ENCODE measurements at places on chromosomes 1 and 21. TPM values are rescaled to one million over a fixed set of nuclear protein-coding genes. Genes with fewer than 3 reads are reported as not detected.

SLC5A3 gene
- 59.8 TPM for total RNA-seq

CYP2J2 gene
- 5.0 TPM for total RNA-seq

ACTL8 gene
- total RNA-seq = not detected

SAMD11 gene
- 29.5 TPM for total RNA-seq

- no peak overlapping the region for H3K27ac ChIP-seq
- peaks cover 3% of the 10 kb centered on the region for H3K36me3 ChIP-seq
- DNase-seq = no peak
- H3K4me1 ChIP-seq = no peaks in the 10 kb centered on the region
- H3K4me3 ChIP-seq = no peak overlapping the region
Measured at GRCh38 chr1:92599184-92599583, 112.5 kb upstream of the GFI1 start.

GRCh38 chr1:55120538-55120937, 81.2 kb downstream of the PCSK9 start:
- H3K4me1 ChIP-seq = no peaks in the 10 kb centered on the region
- no peak for DNase-seq
- no peak overlapping the region for H3K27ac ChIP-seq
- no peaks in the 10 kb centered on the region for H3K27me3 ChIP-seq
- no peak overlapping the region for H3K4me3 ChIP-seq

PCP4L1 gene
- total RNA-seq = 18.6 TPM

GRCh38 chr21:34700605-34701004, 31.8 kb downstream of the CLIC6 start:
- H3K27ac ChIP-seq = no peak overlapping the region
- no peak for DNase-seq
- no peaks in the 10 kb centered on the region for H3K27me3 ChIP-seq
- no peaks in the 10 kb centered on the region for H3K4me1 ChIP-seq
- no peaks in the 10 kb centered on the region for H3K36me3 ChIP-seq

DNA sequence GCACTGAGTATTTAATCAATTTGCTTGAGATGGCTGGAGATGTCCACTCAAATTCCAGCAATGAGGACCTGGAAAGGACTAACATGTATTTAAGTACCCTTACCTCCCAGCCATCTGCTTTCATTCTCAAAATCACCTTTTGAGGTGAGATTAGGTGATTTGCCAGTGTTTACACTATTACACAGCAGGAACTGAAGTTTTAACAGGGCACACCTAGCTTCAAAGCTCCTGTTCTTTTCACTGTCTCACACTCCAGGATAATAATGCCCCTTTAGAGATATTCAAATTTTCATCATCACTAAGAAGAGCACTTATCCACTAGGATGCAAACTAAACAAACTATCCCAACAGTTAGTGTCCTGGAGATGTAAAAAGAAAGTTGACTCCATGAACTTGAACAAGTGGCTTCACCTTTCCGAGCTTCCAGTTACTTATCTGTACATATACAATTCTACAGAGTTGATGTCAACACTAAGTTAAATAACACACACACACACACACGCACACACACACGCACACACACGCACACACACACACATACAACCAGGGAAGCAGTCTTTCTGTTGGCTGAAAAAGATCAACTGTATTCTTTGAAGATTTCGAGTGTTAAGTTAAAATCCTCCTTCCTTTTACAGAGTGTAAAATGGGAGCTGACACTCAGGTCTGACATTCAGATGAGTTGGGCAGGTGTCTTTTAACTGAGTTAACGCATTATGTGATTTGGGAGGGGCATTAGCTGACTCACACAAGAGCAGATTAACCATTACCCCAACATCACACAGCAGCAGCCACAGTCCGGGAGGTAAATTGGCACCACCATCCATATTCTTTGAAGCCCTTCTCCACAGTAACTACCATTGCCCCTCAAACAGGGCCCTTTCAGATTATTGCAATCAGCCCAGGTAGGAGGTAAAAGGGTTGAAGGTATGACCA, 15.5 kb upstream of the JAK1 start:
- no peaks in the 10 kb centered on the region for H3K36me3 ChIP-seq
- no peak overlapping the region for H3K27ac ChIP-seq
- no peak overlapping the region for H3K4me3 ChIP-seq
- no peaks in the 10 kb centered on the region for H3K27me3 ChIP-seq

DNA sequence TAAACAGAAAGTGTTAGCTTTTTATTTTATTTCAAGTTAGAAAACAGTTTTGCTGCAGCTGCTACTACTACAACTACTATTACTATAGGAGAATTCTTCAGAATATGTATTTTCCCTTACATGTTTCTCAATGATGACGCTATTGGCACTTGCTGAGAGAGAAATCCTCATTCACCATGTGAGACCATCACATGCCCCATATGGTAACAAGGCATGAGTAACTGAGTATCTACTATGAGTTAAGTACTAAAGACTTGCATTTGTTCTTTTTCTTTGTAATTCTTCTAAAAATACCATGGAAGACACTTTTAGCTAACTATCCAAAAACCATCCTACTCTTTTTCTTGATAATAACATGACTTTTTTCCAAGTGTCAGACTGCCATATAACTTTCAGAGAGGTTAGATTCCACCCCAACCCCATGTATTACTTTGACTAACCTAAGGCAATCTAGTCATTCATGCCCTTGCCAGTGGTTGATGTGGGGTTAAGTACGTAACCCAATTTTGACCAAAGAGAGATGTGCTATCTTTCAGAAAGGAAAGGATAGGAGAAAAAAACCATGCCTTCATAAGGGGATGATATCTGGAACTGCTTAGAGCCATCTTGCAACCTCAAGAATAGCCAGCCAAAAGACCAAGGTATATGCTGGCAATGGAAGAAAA, 42.9 kb downstream of the COP1 start:
- peaks cover 4% of the 10 kb centered on the region for H3K36me3 ChIP-seq
- no peak for DNase-seq
- no peak overlapping the region for H3K27ac ChIP-seq
- H3K4me1 ChIP-seq = no peaks in the 10 kb centered on the region

TCHH gene
- 0.06 TPM for total RNA-seq

CSMD2 gene
- 19.4 TPM for total RNA-seq

- H3K4me3 ChIP-seq = no peak overlapping the region
- H3K36me3 ChIP-seq = no peaks in the 10 kb centered on the region
- H3K27ac ChIP-seq = no peak overlapping the region
- H3K27me3 ChIP-seq = no peaks in the 10 kb centered on the region
- no peak for DNase-seq
Measured at GRCh38 chr1:10819198-10819901, 22.9 kb upstream of the CASZ1 start.

GRCh38 chr1:156775799-156776198, 8.5 kb downstream of the PRCC start:
- no peak overlapping the region for H3K4me3 ChIP-seq
- H3K36me3 ChIP-seq = peaks cover 8% of the 10 kb centered on the region
- no peak overlapping the region for H3K27ac ChIP-seq
- no peak for DNase-seq
- H3K27me3 ChIP-seq = no peaks in the 10 kb centered on the region

UBL4B gene
- not detected for total RNA-seq

DNA sequence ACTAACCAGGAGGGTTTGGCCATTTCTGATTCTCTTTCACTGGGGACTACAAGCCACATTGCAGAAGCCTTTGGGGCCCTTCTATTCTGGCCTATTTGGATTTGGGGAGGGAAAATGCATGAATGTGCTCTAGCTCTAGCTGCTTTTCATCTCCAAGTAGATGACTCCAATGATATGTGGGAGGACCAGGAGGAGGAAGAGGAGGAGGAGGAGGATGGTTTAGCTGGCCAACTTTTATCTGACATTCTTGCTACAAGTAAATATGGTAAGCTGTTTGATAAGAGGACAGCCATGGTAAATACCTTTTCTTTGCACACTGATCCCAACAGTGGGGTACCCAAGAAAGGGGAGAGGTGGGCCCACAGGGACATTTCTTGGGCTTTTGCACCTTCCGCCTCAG, 14.0 kb upstream of the SHISA4 start:
- H3K27ac ChIP-seq = no peak overlapping the region
- H3K36me3 ChIP-seq = peaks cover 67% of the 10 kb centered on the region
- no peaks in the 10 kb centered on the region for H3K27me3 ChIP-seq
- no peak for DNase-seq
- H3K4me1 ChIP-seq = peaks cover 7% of the 10 kb centered on the region

DNA sequence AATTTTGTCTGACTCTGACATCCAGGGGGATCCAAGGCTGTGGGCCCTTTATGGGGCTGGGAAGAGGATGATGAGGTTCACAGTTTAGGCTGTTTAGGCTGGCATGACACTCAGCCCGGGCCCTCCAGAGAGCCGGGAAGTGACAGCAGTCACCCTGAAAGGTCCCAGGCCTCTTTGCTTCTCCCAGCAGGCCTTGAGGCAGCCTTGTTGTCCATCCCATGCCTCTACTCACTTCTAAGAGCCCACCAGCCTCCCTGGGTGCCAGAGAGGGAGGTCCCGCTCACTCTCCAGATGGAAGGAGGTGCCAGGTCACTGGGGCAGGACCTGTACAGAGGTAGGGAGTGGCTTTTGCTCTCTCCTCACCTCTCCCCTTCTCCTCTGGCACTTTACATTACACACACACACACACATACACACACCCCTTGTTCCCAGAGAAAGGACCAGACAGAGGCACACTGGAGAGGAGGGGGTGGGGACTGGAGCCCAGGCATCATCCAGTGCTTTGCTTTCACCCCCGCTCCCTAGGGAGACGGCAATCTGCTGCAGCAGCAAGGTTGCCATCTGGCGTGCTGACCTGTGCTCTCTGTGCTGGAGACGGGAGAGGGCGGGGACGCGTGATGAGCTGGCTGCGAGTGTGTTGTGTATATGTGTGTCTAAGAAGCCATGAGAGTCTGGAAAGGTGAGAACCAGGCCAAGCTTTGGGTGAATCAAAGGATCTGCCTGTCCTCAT, 4.6 kb downstream of the KLHDC8A start:
- H3K27ac ChIP-seq = no peak overlapping the region
- no peaks in the 10 kb centered on the region for H3K27me3 ChIP-seq
- H3K4me1 ChIP-seq = peaks cover 59% of the 10 kb centered on the region
- peak; percentile 88 for DNase-seq
- H3K36me3 ChIP-seq = peaks cover 4% of the 10 kb centered on the region

DNA sequence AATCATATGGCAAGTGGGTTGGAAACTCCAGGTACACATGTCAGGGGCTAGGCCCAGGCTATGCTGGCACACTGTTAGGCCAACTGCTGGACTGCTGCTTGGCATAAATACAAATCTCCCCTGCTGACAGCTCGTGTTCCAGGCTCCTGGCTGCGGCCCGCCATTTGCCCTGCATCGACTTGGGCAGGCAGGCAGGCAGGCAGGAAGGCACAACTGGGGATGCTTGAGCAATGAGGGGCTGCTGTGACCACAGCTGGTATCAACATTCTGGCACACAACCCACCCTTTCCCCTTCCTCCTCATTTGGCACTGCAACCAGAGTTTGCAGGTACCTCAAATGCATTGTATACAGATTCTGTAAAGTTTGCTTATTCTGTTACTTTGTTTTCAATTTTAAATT, 53.2 kb downstream of the SAMSN1 start:
- H3K27me3 ChIP-seq = no peaks in the 10 kb centered on the region
- H3K27ac ChIP-seq = no peak overlapping the region
- H3K4me1 ChIP-seq = no peaks in the 10 kb centered on the region
- no peak for DNase-seq

FAM72C gene
- 0.40 TPM for total RNA-seq

DNA sequence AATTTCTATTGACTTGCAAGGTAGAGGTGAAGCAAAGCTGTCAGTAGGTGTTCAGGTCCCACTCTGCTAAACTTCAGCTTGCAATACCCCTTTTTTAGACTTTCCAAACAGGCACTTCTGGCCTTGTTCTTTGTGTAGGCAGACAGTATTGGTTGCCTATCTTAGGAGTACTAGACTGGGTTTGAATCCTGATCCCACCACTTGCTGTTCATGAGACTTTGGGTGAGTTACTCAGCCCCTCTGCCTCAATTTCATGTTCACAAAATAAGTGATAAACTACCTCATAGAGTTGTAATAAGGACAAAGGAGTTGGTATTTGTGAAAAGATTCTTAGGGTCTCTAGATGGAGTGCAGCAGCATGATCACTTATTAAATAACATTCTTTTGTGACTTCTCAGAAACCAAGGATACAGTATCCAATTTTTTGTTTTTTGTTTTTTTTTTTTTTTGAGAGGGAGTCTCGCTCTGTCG, 5.2 kb downstream of the RCC1 start:
- no peak for DNase-seq
- H3K4me1 ChIP-seq = peaks cover 17% of the 10 kb centered on the region
- H3K4me3 ChIP-seq = no peak overlapping the region
- no peaks in the 10 kb centered on the region for H3K27me3 ChIP-seq
- H3K36me3 ChIP-seq = peaks cover 56% of the 10 kb centered on the region

- H3K27ac ChIP-seq = peak overlapping the region; percentile 43
- H3K4me1 ChIP-seq = peaks cover 74% of the 10 kb centered on the region
- peak overlapping the region; percentile 73 for H3K4me3 ChIP-seq
Measured at GRCh38 chr1:201739492-201740085, 89.4 kb upstream of the IPO9 start.

DNA sequence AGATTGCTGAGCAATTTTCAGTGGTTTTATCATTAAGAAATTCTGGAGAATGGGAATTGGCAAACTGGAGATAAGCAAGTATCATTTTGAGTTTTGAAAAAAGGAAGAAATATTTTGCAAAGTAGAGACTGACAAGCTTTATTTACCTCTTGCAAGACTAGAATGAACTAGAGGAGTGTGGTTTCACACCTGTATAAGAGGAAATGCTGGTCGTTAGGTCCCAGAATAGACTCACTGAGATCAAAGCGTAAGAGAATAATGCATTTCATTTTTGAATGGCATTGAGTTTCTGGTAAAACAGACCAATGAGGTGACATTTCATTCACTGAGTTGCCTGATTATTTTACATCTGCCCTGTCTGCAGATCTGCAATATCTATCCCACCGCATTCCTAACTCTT, 308.1 kb downstream of the ADGRL2 start:
- no peak for DNase-seq
- H3K27ac ChIP-seq = no peak overlapping the region
- no peak overlapping the region for H3K4me3 ChIP-seq
- H3K27me3 ChIP-seq = no peaks in the 10 kb centered on the region
- no peaks in the 10 kb centered on the region for H3K4me1 ChIP-seq

BARHL2 gene
- 0.10 TPM for total RNA-seq

- no peaks in the 10 kb centered on the region for H3K27me3 ChIP-seq
- no peaks in the 10 kb centered on the region for H3K36me3 ChIP-seq
- no peak for DNase-seq
- peak overlapping the region; percentile 88 for H3K27ac ChIP-seq
Measured at GRCh38 chr1:23018661-23019093, 591 bp upstream of the KDM1A start.

DNA sequence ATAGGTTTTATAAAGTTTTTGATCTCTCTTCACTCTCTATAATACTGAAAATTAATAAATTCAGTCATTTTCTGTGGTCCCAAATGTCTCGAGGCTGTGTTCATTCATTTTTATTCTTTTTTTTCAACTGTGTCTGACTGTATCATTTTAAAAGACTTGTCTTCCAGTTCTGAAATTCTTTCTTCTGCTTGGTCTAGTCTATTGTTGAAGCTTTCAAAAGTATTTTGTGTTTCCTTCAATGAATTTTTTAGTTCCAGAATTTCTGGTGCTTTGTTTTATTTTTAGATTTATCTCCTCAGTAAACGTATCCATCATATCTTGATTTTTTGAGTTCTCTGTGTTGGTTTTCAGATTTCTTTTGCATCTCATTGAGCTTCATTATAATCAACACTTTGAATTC, 161.0 kb upstream of the CHRM3 start:
- H3K36me3 ChIP-seq = no peaks in the 10 kb centered on the region
- H3K4me3 ChIP-seq = no peak overlapping the region
- H3K27ac ChIP-seq = no peak overlapping the region
- DNase-seq = no peak
- H3K27me3 ChIP-seq = no peaks in the 10 kb centered on the region

Measured in spinal cord (tissue), 10 donors.